T-helper 2 cell (primary cell): ENCODE measurements at places on chromosomes 1 and 21.

GRCh38 chr1:183194527-183195141, 8.6 kb downstream of the LAMC2 start:
- no peak for DNase-seq

- DNase-seq, result no peak
Observed at GRCh38 chr1:91894036-91894761, 8.2 kb upstream of the TGFBR3 start.

- DNase-seq, result peak; percentile 69
Observed at GRCh38 chr1:154970631-154971340, at the start of gene SHC1. Gene SHC1, minus strand, starts transcription at chr1:154970747. Its CDS starts 221 bp downstream, at chr1:154970526.

DNA sequence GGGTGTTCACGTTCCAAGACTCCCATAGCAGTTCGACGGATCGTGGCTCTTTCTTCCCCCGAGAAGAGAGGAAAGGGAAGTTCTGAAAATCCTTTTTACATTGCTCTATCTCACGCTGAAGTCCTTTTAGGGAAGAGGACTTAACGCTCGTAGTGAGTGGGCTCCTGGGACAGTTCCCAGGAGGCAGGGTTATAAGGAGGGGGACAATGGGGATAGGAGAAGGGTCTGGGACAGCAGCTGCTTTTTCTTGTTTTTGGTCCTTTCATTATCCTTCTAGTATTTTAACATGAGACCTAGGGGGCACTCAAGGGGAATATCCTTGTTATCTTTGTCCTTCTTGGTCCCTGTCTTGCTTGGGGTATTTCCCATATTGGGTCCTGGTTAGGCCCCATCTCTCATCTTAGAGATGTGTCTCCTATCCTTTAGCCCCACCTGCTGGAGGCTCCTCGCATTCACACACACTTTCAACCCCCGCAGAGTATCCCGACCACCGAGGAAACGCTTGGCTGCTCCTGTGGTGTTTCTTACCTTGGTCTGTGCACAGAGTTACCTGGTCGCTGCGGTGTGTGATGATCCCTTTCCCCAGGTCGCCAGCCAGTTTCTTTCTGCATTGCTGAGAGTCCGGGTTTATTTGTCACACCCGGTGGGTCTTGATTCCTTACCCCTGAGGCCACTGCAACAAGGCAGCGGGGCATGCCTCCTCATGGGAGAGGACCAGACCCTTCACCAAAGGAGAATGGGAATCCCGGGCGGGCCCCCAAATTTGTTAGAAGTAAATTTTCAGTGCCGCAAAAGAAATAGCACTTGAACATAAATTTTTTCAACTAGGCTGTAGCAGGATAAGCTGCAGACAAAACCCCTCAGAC, 29.7 kb downstream of the SCCPDH start:
- peak; percentile 30 for DNase-seq

GRCh38 chr1:236214761-236215160, 67.0 kb downstream of the ERO1B start:
- no peak for DNase-seq
